ENCODE measurements at places on chromosomes 2 and 18.
A peak's percentile ranks its signal among the peaks of the same experiment; 100 is the strongest.

GRCh38 chr2:56127010-56127409 lies 56.8 kb upstream of the CCDC85A start:
- DNase-seq: no peak

DNA sequence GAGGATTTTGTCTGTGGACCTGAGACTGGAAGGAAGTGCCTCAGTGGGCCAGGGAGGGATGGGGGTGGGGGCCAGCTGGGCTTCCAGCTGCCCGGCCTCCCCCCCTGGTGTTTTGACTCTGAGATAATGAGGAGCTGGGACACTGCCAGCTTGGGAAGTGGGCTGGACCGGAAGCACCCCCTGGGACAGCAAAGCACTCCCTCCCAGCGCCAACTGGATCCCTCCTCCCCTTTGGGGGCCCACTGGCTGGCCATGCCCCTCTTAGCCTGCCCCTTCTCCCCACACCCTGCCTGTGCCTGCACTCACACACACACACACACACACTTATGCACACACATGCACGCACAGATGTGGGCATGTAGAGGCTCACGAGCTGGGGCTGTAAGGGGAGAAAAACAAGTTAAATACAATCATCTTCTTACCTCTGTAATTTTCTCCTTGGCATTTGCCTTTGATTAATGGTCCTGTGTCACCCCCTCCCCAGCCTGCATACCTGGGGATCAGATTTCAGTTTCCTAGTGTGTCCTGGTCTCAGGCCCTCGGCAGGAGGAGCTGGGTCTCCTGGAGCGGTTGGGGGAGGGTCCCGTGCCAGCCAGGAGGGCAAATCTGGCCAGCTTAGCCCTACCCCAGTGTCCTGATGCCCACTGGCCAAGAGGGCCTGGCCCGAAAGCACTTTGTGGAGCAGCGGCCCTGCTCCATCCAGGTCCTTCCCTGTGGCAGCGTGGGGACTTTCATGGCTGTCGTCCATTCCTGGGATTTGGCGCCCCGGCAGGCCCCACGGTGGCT lies 3.6 kb downstream of the ITM2C start:
- peak; percentile 9 for DNase-seq

DNA sequence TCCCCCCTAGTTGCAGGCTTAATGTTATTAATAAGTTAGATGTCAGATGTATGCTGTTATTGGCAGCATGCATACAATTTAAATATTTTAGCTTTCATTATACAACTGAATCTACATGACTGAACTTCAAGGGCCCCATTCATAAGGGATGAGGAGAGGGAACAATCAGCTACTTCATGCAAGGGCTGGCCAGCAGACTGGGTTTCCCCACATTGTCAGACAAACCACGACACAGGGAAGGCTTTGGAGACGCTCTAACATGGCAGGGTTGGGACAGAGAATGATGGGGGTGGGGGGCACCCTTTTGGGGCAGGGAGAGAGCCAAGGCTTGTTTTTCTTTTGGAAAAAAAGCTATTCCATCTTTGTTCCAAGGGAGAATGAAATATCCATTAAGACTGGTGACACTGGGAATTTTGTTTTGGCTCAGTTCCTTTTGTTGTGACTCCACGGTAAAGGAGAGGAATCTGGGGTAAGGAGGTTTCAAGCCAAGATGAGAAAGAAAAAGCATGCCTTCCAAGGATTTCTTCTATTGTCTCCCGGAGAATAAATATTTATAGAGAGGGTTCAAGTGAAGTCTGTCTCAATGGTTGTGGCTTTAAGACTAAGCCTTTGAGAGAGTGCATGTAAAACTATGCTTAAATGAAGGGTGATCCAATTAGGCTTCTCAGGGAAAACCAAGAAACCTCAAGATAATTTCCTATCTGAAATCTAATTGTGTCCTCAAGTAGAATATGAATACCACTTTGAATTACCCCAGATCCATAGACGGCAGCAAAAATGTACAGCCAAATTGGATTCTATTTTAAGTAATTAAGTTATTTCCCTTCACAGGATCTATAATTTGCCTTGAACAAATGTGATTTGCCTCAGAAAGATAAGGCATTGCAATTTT lies 5.4 kb downstream of the CXCR4 start:
- DNase-seq: no peak

DNA sequence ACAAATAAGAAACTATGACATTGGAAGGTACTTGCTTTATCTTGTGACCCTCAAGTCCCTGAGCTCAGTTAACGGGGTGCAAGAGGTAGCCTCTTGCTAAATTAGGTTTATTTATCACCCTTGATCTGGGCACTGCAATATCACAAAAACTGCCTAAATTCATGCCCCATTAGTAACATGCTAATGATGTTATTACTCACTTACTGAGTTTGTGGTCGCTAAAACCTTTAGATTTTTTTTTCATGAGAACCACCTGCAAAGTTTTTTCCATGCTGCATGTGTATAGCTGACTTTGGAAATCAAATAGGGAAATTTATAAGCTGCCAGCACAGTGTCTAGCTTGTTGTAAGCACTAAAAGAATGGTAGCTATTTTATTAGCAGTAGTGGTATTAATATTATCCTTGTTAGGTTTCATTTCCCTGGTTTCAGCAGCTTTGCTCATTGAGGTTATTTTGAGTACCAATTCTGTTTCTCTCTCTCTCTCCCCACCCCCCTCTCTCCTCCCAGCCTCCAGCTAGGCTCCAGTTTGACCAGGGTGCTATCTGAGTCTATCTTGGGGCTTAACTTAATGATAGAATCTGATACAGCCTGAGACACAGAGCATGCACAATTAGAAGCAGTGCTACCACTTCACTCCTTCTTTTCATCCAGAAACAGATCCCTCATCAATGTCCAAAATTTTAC lies 88.7 kb upstream of the ATP8B1 start:
- no peak for DNase-seq

GRCh38 chr2:94956797-94957391 lies 68.6 kb upstream of the MAL start:
- DNase-seq: peak; percentile 34

DNA sequence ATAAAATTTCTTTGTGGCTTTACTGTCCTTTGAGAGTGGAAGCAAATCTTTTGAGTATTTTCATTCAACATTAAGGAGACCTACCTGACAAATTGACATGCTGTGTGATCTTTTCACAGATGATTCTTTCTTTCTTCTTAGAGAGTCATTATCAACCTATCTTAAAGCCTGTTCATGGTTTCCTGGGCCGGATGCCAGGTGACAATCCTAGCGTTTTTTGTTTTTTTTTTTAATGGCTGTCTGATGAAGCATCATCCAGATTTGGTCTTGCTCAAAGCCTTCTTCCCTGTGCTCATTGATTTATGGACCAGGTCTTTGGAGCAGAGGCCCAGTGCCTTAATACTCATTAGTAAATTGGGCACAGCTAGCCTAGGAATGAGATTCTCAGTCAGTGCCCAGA lies 9.8 kb upstream of the MGAT5 start:
- no peak for DNase-seq

- DNase-seq: no peak
Observed at GRCh38 chr2:119377993-119378345, 11.2 kb downstream of the DBI start.

DNA sequence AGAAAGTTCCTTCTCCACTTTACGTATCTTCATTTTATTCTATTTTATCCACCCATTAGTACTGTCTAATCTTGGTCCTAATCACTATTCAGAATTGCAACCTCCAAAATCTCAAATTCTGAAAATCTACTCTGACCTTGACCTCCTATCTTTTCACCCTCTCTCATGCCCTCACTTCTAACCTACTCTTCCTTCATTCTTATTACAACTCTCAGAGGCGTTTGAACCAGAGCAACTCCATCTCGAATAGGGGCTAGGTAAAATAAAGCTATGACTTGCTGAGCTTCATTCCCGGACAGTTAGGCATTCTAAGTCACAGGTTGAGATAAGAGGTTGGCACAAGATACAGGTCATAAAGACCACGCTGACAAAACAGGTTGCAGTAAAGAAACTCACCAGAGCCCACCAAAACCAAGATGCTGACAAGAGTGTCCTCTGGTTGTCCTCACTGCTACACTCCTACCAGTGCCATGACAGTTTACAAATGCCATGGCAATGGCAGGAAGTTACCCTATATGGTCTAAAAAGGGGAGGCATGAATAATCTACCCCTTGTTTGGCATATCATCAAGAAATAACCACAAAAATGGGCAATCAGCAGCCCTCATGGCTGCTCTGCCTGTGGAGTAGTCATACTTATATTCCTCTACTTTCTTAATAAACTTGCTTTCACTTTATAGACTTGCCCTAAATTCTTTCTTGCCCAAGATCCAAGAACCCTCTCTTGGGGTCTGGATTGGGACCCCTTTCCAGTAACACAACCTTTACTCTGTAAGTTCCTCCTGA lies 11.4 kb downstream of the CCDC88A start:
- no peak for DNase-seq

DNA sequence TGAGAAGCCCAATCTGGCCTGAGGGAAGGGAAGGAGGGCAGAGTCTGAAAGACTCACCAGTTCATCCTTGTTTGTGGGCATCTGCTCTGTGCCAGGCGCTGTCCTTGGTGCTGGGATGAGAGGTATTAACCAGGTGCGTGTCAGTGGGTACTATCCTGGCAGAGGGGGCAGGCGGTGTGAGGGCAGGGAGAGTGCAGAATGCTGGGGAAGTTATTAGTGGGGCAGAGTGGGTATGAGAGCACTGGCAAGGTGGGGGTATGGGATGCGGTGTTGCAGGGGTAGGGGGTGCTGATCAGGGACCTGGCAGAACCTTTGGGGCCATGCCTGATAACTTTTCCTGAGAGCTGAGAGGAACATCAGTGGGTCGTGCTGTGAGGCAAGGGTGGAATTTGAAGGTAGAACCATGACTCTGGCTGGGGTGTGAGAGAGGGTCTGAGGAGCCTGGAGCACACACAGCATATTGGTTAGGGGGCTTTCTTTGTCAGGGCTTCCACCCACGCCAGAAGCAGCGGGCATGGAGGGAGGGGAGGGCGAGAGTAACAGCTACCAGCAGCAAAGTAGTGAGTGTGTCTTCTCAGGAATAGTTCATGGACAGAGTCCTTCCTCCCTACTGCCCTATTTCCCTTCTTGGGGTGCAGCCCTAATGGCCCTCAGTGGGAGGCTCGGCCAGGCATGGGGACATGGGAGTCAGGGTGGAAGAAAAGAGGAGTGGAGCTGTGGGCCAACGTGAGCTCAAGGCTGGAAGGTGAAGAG lies 290.7 kb downstream of the CYP26B1 start:
- DNase-seq: no peak

GRCh38 chr2:196801674-196802261 lies 2.3 kb upstream of the GTF3C3 start:
- DNase-seq: no peak

DNA sequence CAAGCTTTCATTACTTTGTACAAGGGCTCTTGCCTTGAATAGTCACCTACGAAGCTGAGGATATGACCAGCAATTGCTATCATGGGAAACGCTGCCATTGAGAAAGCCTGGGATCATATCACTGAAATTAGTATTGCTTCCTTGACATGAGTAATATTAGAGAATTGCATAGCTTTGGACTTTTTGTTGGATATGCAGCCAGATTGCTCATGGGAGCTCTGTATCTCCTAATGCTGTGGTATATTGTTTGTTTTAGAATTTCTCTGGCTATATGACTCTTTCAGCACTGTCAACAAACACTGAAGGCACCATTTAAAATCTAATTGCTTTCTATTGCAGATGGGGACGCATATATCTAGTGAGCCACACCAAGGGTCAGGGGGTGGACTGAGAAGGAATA lies 80.0 kb upstream of the WDSUB1 start:
- no peak for DNase-seq

DNA sequence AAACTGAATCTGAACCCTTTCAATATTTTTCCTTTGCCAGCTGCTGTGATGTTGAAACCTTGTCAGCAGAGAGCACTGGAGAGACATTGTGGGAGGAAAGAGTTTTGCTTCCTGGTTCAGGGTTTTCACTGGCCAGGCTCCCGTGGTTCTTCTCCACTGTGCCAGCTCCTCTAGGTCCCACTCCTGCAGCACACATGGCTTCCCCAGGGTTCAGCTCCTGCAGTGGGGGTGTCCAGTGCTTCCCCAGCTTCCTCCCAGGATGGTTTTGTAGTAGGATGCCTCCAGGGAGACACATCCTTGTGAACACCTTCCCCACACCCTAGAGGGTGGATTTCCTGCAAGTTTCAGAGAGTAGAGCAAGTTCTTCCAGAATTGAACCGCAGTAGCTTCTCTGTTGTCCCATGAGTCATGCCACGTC lies 24.0 kb upstream of the SULT1C3 start:
- no peak for DNase-seq

GRCh38 chr2:70684846-70685622 lies 83.0 kb downstream of the ADD2 start:
- DNase-seq: no peak

GRCh38 chr18:74930616-74931015 lies 278.3 kb downstream of the PTGR3 start:
- no peak for DNase-seq

DNA sequence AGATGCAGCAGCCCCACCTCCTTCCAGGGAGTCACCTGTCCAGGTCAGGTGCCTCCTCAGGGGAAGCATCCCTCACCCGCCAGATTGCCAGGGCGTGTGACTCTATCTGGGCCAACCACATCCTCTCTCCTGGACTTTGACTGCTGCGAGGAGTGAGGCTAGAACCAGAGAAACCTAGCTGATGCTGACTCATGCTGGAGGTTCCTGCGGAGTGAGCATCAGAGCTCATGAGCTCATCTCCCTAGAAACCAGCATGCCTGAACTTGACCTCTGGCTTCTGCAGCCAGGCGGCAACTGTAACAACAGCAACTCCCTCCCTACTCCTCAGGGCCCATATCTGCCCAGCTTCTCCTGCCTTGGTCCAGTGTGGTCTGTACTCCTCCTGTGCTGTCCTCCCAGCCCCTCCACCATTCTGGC lies 28.3 kb upstream of the NT5DC4 start:
- DNase-seq: peak; percentile 69

- DNase-seq: no peak
Observed at GRCh38 chr2:9060819-9061218, 57.3 kb upstream of the MBOAT2 start.

- DNase-seq: no peak
Observed at GRCh38 chr2:20595439-20596192, 55.3 kb downstream of the HS1BP3 start.

GRCh38 chr2:211132573-211132972 lies 576.2 kb downstream of the CPS1 start:
- DNase-seq: no peak

DNA sequence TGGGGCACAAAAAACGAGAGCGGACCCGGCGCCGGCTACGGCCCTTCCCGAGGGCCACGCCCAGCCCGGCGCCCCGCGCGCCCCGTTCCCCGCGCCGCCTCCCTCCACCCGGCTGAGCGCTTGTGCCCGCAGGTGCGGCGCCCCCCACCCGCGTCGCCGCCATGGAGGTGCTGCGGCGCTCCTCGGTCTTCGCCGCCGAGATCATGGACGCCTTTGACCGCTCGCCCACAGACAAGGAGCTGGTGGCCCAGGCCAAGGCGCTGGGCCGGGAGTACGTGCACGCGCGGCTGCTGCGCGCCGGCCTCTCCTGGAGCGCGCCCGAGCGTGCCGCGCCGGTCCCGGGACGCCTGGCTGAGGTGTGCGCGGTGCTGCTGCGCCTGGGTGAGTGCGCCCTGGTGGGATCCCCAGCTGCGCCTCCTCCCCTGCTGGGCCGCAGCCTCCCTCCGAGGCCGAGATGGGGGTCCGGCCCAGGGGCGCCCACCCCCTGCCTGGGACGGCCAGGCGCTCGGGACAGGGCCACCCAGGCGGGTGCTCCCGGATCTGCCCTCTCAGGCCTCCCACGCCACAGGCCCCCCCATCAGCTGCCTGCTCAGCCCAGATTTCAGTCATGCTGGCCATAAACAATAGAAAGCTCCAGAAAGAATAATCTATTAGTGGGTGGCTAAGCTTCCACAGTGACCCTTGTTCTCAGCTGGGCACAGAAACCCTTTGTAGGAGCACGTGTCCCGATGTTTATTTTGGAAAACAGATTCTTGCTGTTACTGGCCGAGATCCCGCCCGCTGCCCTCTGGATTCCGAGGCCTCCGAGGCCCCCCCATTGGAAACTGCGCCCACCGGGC lies 997 bp downstream of the BOK start:
- peak; percentile 54 for DNase-seq

Measured in testis (tissue), 5 donors.